SJCRH30 (cell line): ENCODE measurements at places on chromosomes 3 and 15. TPM values are rescaled to one million over a fixed set of nuclear protein-coding genes. Genes with fewer than 3 reads are reported as not detected.
A peak's percentile ranks its signal among the peaks of the same experiment; 100 is the strongest.

GRCh38 chr3:100496711-100497261 is 4.4 kb downstream of the TMEM45A start:
- H3K36me3 ChIP-seq: no peaks in the 10 kb centered on the region
- H3K27ac ChIP-seq: no peak overlapping the region
- H3K4me1 ChIP-seq: peaks cover 7% of the 10 kb centered on the region
- H3K27me3 ChIP-seq: no peaks in the 10 kb centered on the region
- H3K4me3 ChIP-seq: no peak overlapping the region

GRCh38 chr15:93124126-93124525 is 35.1 kb upstream of the RGMA start:
- DNase-seq: no peak
- peaks cover 4% of the 10 kb centered on the region; the same call in 1 of the 2 replicates for H3K4me1 ChIP-seq
- H3K4me3 ChIP-seq: no peak overlapping the region

DNA sequence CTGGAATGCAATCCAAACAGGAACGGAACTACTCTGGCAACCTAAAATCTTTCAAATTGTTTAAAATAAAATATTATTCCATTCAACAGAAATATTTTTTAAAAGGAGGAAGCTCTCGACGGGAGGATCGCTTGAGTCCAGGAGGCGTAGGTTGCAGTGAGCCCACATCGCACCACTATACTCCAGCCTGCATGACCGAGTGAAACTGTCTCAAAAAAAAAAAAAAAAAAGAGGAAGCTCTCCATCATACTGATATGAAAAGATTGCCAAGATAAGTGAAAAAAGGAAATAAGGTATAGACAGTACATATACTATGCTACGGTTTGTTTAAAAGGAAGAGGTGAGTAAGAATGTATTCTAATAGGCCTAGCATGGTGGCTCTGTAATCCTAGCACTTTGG is 3.6 kb downstream of the RAD18 start:
- H3K4me3 ChIP-seq: no peak overlapping the region
- H3K27ac ChIP-seq: no peak overlapping the region
- H3K27me3 ChIP-seq: no peaks in the 10 kb centered on the region
- no peak for DNase-seq
- H3K4me1 ChIP-seq: peaks cover 5% of the 10 kb centered on the region; the same call in 1 of the 2 replicates

GRCh38 chr3:30980993-30981392 is 86.5 kb upstream of the GADL1 start:
- H3K27me3 ChIP-seq: no peaks in the 10 kb centered on the region
- no peak overlapping the region for H3K27ac ChIP-seq
- DNase-seq: no peak
- no peak overlapping the region for H3K4me3 ChIP-seq
- H3K4me1 ChIP-seq: no peaks in the 10 kb centered on the region

DNA sequence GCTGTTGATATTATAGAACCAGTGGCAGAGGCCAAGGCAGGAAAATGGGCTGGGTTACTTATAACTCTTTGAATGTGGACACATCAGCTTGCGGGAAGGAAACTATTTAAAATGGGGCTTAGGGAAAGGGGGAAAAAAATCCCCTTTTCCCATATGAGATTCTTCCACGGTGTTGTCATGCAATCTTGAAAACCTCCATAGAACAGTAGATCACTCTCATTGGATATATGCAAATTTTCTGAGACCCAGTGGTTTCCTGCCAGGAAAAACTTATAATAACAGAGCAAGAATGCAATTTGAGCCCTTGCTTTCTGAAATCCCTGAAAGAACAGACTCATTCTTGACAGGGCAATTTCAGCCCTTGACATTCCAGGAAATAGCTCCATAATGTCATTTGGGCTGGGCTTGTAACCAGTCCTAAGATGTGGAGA is 31.1 kb downstream of the TMEM212 start:
- H3K4me3 ChIP-seq: no peak overlapping the region
- H3K27me3 ChIP-seq: no peaks in the 10 kb centered on the region
- DNase-seq: peak; percentile 91
- H3K4me1 ChIP-seq: peaks cover 58% of the 10 kb centered on the region
- no peaks in the 10 kb centered on the region for H3K36me3 ChIP-seq

DNA sequence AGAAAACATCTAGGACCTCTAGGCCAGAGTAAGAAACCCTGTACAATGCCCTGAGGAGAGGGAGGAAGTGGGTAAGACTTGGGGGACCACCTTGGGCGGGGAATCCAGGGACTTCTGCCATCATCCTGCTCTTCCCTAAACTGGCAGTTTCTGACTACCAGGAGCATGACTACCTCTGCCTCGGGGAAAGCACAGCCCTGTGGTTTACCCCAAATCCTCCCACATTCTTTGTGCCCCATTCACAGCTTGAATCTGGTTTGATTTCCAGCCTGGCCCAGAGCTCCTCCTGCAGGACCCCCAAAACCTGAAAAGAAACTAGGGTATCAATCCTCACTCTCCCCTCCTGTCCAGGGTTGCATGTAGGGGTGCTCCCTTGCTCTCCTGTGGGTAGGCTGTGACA is 4.7 kb downstream of the C3orf18 start:
- no peak overlapping the region for H3K27ac ChIP-seq
- H3K27me3 ChIP-seq: no peaks in the 10 kb centered on the region; the same call in 1 of the 2 replicates
- no peaks in the 10 kb centered on the region for H3K4me1 ChIP-seq
- no peaks in the 10 kb centered on the region for H3K36me3 ChIP-seq

DNA sequence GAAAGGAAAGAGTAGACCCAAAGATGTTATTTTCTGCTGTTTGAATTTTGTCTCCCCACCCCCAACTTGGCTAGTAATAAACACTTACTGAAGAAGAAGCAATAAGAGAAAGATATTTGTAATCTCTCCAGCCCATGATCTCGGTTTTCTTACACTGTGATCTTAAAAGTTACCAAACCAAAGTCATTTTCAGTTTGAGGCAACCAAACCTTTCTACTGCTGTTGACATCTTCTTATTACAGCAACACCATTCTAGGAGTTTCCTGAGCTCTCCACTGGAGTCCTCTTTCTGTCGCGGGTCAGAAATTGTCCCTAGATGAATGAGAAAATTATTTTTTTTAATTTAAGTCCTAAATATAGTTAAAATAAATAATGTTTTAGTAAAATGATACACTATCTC is 21.6 kb downstream of the CLDN18 start:
- no peaks in the 10 kb centered on the region for H3K27me3 ChIP-seq
- H3K36me3 ChIP-seq: no peaks in the 10 kb centered on the region
- H3K27ac ChIP-seq: no peak overlapping the region
- H3K4me3 ChIP-seq: no peak overlapping the region
- H3K4me1 ChIP-seq: no peaks in the 10 kb centered on the region

DNA sequence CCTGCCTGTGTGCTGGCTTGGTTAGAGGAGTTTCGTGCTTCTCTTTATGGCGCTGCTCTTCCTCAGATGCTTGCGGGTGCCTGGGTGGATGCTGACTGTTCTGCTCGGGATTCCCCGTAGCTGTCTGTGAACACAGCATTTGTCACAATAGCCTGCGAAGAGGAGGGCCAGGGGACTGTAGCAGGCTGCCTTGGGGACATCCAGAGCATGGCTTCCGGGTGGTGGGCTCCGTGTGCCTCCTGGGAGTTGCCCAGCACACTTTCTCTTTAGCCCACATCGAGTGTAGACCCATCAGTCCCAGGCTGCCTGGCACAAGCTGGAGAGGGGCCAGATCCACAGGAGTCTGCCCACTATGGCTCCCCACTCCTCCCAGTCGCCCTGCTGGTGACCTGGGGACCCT is 22.4 kb downstream of the LRRK1 start:
- H3K27me3 ChIP-seq: no peaks in the 10 kb centered on the region
- no peak overlapping the region for H3K4me3 ChIP-seq
- no peak for DNase-seq
- H3K27ac ChIP-seq: no peak overlapping the region
- H3K36me3 ChIP-seq: no peaks in the 10 kb centered on the region
- 0 out of 2 replicates have a peak, but pooled peaks cover 3% of the 10 kb centered on the region for H3K4me1 ChIP-seq

- H3K4me1 ChIP-seq: no peaks in the 10 kb centered on the region
- no peak for DNase-seq
- H3K36me3 ChIP-seq: no peaks in the 10 kb centered on the region
- H3K4me3 ChIP-seq: no peak overlapping the region
- no peak overlapping the region for H3K27ac ChIP-seq
- no peaks in the 10 kb centered on the region for H3K27me3 ChIP-seq
These were observed 159.2 kb upstream of the SLC24A5 start for GRCh38 chr15:47961401-47962090.

- no peaks in the 10 kb centered on the region for H3K27me3 ChIP-seq
- no peak overlapping the region for H3K4me3 ChIP-seq
- no peak for DNase-seq
- no peaks in the 10 kb centered on the region for H3K36me3 ChIP-seq
- peaks cover 8% of the 10 kb centered on the region; the same call in 1 of the 2 replicates for H3K4me1 ChIP-seq
- H3K27ac ChIP-seq: no peak overlapping the region
These were observed 151.4 kb downstream of the POLR2M start for GRCh38 chr15:57857871-57858270.

DNA sequence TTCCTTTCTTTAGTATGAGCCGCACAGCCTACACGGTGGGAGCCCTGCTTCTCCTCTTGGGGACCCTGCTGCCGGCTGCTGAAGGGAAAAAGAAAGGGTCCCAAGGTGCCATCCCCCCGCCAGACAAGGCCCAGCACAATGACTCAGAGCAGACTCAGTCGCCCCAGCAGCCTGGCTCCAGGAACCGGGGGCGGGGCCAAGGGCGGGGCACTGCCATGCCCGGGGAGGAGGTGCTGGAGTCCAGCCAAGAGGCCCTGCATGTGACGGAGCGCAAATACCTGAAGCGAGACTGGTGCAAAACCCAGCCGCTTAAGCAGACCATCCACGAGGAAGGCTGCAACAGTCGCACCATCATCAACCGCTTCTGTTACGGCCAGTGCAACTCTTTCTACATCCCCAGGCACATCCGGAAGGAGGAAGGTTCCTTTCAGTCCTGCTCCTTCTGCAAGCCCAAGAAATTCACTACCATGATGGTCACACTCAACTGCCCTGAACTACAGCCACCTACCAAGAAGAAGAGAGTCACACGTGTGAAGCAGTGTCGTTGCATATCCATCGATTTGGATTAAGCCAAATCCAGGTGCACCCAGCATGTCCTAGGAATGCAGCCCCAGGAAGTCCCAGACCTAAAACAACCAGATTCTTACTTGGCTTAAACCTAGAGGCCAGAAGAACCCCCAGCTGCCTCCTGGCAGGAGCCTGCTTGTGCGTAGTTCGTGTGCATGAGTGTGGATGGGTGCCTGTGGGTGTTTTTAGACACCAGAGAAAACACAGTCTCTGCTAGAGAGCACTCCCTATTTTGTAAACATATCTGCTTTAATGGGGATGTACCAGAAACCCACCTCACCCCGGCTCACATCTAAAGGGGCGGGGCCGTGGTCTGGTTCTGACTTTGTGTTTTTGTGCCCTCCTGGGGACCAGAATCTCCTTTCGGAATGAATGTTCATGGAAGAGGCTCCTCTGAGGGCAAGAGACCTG is 13.2 kb downstream of the GREM1 start:
- DNase-seq: no peak
- no peaks in the 10 kb centered on the region for H3K27me3 ChIP-seq
- no peak overlapping the region for H3K4me3 ChIP-seq

Gene COMMD4
- 59.2 and 59.9 TPM in 2 replicates for total RNA-seq

Gene CPNE9
- total RNA-seq: 0.06 TPM in 1 of 2 replicates, not detected in the other

Gene SYNPR
- not detected in 2 replicates for total RNA-seq
